ENCODE measurements at places on chromosomes 4 and X.

GRCh38 chr4:2057382-2058065 lies 1.6 kb upstream of the NAT8L start:
- no peak for DNase-seq

GRCh38 chr4:150962245-150962644 lies 52.8 kb downstream of the LRBA start:
- no peak for DNase-seq

GRCh38 chr4:178665916-178666315 lies 1223.7 kb upstream of the AGA start:
- DNase-seq = no peak

DNA sequence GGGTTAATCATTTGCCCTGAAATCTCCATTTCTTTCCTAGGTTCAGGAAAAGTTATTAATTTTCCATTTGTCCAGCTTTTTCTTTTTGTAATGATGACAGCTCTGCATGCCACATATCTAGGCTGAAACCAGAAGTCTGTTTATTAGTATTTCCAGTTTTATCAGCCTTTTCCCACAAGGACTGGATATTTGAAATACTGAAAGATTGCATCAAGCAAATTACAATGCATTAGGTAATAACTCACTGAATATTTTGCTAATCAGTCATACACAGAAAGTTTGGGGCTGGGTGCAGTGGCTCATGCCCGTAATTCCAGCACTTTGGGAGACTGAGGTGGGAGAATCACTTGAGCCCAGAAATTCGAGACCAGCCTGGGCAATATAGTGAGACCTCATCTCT lies 21.5 kb downstream of the SLC9A7 start:
- no peak for DNase-seq

DNA sequence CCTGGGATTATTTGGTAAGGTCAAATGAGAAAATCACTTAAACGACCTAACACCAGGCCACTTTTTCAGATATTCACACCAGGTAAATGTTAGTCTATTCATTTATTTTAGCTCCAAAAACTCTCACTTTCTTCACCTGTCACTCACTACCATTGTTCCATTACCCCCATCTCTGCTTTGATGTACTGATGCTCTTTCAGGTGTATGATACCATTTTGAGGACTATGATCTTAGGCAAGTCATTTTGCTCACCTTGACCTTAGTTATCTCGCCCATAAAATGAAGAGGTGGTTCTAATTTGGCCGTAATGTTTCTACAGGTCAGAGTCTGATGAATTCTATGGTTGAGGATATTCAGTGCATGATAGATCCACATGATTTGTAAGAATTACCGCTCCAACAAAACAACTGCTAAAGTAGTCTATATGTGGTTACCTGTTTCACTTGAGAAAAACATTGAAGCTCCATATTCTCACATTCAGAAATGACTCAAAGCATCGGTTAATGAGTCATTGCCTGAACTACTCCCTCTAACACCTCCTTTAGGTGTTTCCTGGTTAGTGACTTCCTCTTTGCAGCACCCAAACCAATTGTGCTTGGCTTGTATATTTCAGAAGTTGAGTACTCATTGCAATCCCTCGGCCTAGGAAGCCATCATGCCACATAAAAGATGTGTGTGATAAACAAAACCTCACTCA lies 4.5 kb downstream of the DTHD1 start:
- DNase-seq = peak; percentile 87

- DNase-seq = no peak
These were observed 76.6 kb downstream of the FBXW7 start for GRCh38 chr4:152459326-152459725.

GRCh38 chr4:147616849-147617172 lies 386 bp upstream of the TMEM184C start:
- DNase-seq = no peak

GRCh38 chr4:122588453-122589238 lies 32.2 kb downstream of the IL21 start:
- peak; percentile 50 for DNase-seq

- no peak for DNase-seq
These were observed 50.2 kb downstream of the SUPT20HL1 start for GRCh38 chrX:24410514-24411189.

- no peak for DNase-seq
These were observed 73.2 kb upstream of the STARD8 start for GRCh38 chrX:68574240-68574639.

DNA sequence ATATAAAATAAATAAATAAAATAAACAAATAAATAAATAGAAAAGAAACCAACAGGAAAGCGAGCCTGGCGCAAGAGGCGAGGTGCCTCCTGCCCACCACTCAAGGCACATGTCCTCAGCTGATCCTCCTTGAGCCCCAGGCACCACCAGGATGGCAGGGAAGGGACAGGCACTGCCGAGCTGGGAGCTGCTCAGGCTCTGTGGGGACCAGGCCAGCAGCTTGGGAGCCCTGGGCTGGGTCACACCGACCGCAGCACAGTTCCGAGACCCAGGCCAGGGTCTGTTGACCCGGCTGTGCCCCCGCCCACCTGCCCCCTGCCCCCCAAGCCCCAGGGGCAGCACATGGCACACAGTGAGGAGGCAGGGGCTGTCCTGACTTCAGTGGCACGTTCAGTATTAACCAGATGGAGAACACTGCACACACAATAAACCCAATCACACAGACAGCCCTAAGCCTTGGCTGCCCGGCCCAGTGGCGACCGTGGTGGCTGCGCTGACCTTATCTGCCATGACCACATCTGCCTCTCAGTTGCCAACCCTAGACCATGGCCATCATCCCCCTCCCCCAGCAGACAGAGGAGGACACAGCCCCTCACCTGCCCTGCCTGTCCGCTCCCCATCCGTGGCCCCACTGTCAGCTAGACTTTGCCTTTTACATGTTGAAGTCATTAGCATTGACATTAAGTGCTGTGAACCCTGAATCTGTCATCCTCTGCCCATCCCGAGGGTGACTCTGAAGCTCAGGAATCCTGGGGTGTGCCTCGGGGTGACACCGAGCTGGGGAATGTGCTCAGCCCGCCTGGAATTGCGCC lies 2.9 kb upstream of the TREX2 start:
- DNase-seq = no peak

DNA sequence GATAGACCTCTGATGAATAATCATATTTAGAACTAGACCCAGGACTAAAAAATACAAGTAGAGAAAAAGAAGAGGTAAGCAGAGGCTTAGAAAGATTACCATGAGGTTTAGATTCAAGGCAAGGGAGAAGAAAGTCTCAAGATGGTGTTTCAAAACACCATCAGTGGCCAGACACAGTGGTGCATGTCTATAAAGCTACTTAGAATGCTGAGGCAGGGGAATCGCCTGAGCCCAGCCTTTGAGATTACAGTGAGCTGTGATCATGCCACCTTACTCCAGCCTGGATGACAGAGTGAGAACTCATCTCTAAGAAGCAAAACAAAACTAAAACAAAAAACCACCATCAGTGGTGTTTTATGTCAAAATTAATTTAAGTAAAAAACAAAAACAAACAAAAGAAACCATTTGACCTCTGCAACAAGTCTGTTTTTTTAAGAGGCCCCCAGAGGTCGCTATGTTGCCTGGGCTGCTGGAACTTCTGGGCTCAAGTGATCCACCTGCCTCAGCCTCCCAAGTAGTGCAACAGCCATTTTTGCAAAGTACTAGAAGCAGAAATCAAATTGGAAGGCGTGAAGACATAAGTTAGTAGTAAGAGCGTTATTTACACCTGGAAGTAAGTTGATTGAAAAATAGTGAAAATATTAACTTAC lies 784.3 kb downstream of the ADGRL3 start:
- no peak for DNase-seq

DNA sequence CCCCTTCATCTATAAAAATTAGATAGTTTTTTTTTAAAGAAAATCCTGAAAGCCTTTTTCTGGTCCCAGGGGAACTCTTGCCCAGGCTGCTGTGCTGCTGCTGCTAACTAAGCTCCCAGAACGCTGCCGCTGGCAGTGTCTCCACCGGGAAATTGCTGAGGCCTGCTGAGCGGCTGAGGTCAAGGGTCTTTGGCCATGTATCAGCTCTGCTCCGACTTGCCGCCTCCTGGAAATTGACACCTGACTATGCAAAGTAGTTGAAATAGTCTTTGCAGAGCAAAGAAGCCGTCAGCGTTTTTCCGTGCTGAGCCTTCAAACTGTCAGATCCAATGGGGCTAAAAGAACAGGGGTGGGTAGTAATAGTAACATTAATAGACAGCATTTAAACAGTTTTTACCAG lies 839 bp downstream of the QDPR start:
- DNase-seq = peak; percentile 33

GRCh38 chrX:132481449-132481848 lies 7.4 kb downstream of the MBNL3 start:
- DNase-seq = no peak

DNA sequence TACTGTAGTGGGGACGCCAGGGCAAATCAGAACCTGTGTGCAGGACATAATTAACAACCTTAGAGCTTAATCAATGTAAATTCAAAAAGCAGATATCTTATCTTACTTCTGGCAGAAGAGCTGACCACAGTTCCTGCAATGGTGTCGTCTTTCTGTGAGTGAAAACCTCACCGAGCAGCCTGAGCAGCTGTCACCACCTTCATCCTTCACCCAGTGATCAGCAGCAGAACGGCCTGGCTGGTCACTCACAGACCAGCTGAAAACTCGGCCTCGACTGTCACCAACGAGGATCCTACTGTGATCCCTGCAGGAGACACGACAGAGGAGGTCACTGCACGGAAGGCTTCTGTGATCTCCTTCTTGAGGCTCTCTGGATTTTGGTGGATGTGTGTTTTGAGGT lies 94.2 kb downstream of the CDS1 start:
- DNase-seq = no peak

GRCh38 chr4:83212041-83212851 lies 72.4 kb downstream of the COQ2 start:
- no peak for DNase-seq

GRCh38 chr4:55610381-55610780 lies 18.3 kb upstream of the PDCL2 start:
- DNase-seq = no peak

DNA sequence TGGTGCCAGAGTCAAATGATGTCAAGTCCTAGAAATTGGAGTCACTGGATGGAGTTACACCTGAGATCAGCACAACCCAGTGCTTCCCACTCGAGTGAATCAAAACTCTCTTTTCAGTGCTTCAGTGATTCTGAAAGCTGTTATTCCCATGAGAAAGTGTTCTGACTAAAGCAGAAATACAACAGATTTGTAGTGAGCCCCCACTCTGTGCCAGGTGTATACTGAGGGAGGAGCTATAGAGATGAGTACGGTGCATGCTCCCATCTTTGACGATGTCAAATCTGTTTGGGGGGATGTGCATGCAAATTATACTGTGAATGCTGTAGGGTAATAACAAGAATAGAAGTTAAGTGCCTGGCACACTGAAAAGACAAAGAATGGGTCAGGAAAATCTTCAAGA lies 330.2 kb downstream of the HS3ST1 start:
- no peak for DNase-seq

DNA sequence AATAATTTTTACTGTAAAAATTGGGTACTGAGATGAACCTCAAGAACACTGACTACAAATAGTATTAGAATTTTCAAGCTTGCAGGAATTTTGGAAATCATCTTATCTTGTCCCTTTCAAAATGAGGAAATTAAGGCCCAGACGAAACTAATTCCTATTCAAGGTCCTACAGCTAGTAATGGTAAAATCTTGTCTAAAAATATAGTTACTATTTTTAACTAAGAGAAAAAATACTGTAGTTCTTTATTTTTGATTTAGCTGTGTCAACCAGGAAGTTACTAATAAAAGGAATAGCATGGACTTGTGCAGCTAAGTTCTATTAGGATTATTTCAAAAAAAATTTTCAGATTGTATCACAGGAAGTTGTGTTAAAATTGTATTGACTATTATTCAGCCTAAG lies 12.7 kb downstream of the PRIMPOL start:
- no peak for DNase-seq

GRCh38 chr4:25103418-25103817 lies 56.8 kb downstream of the SEPSECS start:
- no peak for DNase-seq

- DNase-seq = no peak
These were observed 5.1 kb downstream of the PPARGC1A start for GRCh38 chr4:23884741-23885140.

DNA sequence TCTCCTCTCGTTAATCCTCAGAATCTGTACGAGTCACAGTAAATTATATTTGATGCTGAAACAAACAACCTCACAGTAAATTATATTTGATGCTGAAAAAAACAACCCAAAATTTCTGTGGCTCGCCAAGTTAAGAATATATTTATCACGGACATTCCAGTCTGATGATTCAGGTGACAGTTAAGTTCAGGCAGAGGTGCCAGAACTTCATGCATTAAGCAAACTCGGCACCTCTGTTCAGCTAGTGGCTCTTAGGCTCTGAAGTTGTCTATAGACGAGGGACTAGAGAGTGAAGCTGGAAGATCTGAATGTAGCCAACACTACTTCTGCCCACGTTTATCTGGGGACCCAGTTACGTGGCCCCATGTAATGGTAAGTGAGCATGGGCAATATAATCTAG lies 132.2 kb upstream of the AGA start:
- no peak for DNase-seq

- no peak for DNase-seq
These were observed 464.3 kb downstream of the TMA16 start for GRCh38 chr4:163958751-163959150.

- DNase-seq = no peak
These were observed 59.2 kb downstream of the FAM47A start for GRCh38 chrX:34072906-34073305.

DNA sequence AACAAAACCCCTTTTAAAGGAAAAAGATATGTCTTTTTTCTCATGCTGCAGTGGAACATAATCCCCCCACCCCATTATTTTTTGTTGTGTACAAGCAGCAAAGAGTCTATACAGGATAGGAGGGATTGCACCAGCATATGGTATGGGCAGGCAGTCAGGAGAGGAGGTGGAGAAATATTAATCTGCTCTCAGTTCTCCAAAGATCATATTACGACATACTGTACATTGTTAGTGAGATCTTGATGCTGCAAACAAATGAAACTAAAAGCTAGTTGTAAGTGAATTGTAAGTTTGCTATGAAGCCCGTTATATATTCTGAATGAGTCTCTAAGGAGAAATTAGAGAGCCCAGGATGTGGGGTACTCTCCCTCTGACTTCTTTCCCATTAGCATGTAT lies 75.3 kb downstream of the RAPGEF2 start:
- no peak for DNase-seq

- no peak for DNase-seq
These were observed at the start of gene IL9R for GRCh38 chrX:155997436-155997835. IL9R (plus strand) TSS chrX:155997696; CDS start chrX:155997760, 64 bp downstream.

DNA sequence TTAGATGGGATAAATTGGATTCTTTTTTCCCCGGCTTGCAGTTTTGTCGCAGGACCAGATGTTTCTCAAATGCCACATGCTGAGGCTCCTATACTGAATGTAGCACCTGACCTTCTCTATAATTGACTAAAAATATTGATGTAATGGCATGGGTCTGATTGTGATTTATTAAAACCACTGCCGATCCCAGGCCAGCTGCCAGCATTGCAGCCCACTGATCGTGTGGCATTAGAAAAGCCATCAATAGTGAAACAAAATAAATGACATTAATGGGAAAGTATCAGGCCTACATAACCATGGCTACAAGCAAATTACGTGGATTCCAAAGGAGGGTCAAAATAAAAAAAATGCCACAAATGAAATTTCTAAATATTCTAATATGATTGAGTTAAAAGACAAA lies 98.7 kb downstream of the MAB21L2 start:
- DNase-seq = no peak

Measured in Kasumi-1 (cell line).